ENCODE measurements at places on chromosomes 3 and 15. TPM values are rescaled to one million over a fixed set of nuclear protein-coding genes. Genes with fewer than 3 reads are reported as not detected.

DNA sequence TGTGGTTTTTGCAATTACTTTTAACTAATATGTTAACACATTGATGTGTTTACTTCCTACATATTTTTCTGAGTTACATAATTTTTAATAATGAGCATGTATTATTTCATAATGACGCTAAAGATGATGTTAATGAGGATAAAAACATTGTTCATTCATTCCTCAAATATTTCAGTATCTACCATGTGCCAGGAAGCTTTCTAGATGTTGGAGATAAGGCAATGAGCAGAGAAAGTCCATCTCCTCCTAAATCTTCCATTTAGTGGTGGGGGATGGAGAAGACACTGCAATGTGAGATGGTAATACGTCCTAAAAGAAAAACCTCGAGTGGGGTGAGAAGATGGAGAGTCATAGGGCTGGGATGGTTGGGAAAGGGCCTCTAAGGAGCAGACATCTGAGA lies 132.7 kb downstream of the MYLK start:
- DNase-seq = no peak

GRCh38 chr3:42884324-42884723 lies 8.6 kb upstream of the CYP8B1 start:
- DNase-seq = no peak

DNA sequence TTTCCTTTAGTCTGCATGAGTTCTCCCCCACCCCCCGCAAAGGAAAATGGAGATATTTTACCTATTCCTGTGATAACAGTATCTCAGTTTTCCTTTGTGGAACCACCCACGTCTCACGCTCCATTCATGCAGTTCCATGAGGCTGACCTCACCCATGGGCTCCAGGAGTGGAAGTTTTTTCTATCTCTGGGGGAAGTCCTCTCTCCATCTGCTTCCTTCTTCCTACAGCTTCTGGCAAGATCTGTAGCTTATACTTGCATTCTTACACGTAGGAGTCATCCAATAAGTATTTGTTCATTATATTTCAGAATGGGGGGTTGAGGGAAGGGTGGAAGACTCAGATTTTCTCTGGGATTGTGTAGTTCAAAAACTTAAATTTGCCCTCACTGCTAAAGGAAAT lies 5.8 kb upstream of the GLCE start:
- DNase-seq = no peak

DNA sequence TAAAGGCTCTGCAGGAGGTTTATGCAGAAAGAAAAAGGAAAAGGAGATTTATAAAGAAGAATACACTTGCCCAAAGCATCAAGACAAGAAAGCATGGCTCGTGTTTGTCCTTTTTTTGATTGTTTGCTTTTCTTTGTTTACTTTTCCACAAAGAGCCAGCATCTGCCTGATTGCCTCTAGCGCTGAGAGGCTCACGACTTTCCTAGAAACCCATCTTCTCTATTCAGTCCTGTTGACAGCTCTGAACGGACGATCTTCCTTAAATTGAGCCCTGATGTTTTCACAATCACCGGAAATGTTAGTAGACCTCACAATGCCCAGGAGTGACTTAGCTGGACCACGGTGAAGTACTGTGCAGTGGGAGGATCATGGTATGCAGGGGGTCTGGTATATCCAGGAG lies 12.4 kb downstream of the GP5 start:
- no peak for DNase-seq

Gene EEFSEC
- total RNA-seq = 8.6 TPM

All from sigmoid colon (tissue), 7 donors.